NCI-H510A (cell line): ENCODE measurements at places on chromosomes 6 and 20.

DNA sequence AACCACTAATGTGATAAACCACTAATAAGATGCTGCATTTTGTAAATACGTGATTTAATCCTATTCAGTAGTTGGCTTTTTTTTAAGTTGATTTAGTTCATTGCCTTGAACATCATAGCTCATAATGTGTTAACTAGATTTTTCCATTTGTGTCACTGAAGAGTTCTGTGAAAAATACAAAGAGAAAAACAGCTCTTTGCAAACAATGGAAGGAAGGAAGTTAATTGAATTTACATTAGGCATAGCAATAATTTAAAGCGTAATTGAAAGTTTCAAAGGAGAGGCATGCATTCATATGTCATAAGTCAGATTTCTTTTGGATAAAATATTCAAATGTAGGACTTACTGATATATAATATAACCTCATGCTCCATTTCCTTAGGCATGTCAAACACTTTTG, 102.3 kb downstream of the TBC1D7 start:
- DNase-seq, result no peak

DNA sequence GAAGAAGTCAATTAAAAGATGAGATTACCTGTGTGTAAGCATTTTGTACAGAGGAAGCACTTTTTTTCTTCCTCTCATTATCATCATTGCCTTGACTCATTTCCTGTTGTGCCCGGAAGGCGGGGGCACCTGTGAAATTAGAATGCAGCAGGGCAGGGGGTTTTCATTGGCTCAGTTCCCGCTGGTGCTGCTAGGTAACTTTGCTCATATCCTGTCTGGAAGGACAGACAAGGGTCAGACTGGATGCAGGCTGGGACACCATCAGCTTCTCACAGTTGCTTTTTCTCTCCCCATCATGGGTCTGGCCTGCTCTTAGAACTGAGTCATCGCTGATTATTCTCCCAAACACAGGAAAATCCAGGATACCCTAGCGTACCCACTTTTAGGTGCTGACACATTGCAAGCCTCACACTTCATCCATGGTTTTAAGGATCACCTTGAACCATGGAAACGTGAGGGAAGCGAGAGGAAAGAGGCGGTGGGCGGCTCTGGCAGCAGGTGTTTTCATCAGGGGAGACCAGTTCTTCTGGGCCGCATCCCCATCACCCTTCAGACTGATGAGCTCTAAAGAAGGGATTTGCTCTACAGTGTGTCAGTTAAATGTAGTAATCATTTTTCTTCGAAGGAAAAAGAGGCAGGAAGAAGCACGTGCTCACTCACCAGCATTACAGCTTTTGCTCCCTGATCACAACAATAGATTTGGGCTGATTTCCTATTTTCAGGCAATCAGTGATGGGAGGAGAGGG, 195.7 kb upstream of the SASH1 start:
- no peak for DNase-seq

- no peak for DNase-seq
Observed at GRCh38 chr6:136927292-136927691, 5.2 kb downstream of the SLC35D3 start.

DNA sequence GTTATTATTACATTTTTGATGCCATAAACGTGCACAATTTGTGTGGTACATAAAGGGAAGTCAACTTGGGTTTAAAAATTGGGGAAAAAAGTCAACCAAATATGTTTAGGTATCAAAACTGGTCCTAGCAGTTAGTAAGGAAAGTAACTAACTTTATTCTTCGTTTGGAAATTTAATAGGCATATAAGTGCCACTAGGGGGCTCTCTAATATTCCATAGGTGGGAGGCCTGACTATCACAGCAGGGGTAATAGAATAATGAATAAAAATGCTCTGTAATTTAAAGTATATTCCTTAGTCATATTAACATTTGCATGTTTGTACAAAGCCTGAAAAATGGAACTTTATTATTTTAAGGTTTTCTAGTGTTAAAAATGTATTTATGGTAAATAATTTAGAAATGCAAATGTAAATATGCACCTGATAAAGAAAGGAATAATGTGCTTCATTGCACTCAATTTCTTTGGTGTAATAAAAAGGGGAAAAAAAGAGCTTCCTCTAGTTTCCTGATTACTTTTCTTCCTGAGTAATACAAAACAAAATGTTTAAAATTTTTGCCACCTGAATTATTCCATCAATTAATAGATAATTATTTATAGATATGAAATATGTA, 125.7 kb upstream of the HDAC2 start:
- DNase-seq, result no peak

DNA sequence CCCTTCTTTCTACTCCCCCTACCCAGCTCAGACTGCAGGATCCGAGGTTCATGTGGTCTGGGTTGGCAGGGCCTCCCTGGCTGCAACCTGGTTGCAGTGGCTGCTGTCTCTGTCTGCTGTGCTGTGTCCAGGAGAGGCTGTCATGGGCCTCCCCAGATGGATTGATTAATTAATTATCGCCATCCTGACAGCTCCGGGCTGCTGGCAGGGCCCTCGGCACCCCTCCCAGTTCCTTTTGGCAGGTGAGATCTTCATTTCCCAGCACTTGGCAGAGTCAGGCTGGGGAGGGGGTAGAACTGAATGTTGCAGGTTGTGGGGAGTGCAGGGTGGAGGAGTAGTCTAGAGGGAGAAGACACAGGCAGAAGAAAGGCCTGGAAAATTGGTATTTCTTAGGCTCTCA, 56.7 kb upstream of the ZFAND3 start:
- DNase-seq, result no peak

DNA sequence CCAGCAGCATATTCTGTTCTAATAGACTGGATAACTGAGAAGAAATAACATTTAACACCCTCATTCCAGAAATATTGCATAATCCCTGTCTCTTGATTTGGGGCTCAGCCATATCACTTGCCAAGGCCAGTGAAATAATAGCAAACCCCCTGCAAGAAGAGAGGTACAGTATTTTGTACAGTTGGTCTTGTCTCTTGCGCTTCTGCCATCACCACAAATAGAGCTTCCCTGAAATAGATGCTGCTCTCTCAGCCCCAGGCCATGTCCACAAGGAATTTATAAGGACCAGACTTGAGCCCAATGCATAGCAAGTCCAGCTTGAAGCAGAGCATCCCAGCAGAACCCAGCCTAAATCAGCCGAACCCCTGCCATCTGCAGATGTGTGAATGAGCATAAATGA, 254.0 kb downstream of the GRM1 start:
- DNase-seq, result no peak

DNA sequence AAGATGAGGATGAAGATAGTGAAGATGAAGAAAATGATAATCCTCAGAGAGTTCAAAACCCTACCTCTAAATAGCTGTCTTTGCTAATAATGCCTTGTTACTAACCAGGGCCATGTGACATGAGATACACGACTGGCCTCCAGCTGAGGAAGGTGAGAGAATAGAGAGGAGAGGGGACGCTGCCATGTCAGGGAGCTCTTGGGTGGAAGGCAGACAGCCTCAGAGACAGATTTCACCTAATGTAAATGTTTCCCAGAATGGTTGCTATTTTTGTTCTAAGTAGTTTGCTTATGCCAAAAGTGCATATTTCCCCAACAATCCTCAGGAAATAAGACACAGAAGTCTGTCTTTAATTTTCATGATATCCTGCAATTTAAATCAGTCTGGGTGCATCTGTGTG, 138.4 kb downstream of the ELOVL4 start:
- DNase-seq, result no peak

GRCh38 chr6:15877231-15877630, 214.4 kb upstream of the DTNBP1 start:
- no peak for DNase-seq

GRCh38 chr6:131048933-131049515, 14.0 kb downstream of the EPB41L2 start:
- no peak for DNase-seq

GRCh38 chr6:79231666-79232065, 2.8 kb downstream of the HMGN3 start:
- no peak for DNase-seq

DNA sequence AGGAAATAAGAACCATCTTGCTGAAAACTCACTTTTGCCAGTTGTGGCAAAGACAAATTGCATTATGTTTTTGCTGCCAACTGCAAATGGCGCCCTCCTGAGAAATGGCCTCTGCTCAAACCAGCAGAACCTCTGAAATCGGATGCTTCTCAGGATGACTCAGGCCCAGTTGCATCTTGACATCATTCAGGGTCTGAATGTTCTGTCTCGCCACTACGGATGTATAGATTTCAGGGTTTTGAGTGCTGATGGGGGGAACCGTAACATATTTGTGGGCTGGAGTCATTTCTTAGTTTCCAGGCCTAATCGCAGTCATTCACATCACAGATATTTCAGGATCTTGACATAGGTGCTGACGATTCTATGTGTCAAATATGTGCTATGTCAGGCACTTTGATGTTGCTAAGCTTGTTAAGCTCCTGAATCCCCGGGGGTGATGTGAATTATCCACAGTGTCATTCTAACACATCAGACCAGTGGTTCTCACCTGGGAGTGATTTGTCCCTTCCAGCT, 207.1 kb downstream of the NFATC2 start:
- no peak for DNase-seq

GRCh38 chr6:136446579-136447187, 103.5 kb downstream of the MAP7 start:
- no peak for DNase-seq

DNA sequence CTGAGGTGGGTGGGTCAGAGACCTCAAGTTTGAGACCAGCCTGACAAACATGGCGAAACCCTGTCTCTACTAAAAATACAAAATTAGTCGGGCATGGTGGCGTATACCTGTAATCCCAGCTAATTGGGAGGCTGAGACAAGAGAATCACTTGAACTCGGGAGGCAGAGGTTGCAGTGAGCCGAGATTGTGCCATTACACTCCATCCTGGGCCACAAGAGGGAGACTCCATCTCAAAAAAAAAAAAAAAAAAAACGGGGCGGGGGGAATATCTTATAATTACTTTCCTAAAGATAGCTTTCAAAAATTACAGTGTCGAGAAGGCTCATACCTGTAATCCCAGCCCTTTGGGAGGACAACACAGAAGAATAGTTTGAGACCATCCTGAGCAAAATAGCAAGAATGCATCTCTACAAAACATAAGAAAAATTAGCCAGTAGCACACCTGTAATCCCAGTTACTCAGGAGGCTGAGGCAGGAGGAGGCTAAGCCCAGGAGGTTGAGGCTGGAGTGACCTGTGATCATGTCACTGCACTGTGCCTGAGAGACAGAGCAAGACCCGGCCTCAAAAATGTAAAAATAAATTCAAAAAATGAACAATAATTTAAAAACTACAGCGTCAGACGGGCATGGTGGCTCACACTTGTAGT, 25.8 kb downstream of the CBFA2T2 start:
- DNase-seq, result no peak
